NCI-H1048 (cell line): ENCODE measurements at places on chromosomes 2 and 18.

DNA sequence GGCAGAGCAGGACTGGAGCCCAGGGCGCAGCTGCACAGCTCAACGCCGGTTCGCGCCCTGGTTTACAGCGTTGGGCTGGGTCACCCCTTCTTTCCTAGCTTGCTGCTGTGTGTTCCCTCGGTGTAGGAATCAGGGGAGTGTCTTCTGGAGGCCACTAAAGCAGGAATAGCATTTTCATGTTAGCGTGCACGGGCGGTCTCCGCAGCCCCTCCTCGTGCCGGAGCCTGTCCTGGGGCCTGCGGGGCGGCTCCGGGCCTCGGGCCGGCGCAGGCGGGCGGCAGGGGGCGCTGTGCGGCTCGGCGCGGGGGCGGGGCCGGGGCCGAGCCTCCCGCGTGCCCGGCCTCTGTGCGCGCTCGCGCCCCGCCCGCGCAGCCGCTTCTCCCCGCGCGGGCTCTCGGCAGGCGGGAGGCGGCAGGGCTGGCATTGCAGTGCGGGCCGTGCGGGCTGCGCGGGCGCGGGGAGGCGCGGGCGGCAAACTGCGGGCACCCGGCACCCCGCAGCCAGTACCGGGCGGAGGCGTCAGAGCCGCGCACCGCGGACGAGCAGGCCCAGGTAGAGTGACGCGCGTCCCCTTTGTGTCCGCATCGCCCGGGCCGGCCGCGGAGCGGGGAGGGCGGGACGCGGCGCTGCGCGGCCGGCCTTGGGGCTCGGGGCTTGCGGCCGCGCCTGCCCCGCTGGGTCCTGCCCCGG, at the start of gene RNF144A:
TSS of gene RNF144A (plus strand) at position 342 of the 690 bp plus-strand sequence. CDS start 79,515 bp downstream, outside the sequence.
- DNase-seq: peak; percentile 27

DNA sequence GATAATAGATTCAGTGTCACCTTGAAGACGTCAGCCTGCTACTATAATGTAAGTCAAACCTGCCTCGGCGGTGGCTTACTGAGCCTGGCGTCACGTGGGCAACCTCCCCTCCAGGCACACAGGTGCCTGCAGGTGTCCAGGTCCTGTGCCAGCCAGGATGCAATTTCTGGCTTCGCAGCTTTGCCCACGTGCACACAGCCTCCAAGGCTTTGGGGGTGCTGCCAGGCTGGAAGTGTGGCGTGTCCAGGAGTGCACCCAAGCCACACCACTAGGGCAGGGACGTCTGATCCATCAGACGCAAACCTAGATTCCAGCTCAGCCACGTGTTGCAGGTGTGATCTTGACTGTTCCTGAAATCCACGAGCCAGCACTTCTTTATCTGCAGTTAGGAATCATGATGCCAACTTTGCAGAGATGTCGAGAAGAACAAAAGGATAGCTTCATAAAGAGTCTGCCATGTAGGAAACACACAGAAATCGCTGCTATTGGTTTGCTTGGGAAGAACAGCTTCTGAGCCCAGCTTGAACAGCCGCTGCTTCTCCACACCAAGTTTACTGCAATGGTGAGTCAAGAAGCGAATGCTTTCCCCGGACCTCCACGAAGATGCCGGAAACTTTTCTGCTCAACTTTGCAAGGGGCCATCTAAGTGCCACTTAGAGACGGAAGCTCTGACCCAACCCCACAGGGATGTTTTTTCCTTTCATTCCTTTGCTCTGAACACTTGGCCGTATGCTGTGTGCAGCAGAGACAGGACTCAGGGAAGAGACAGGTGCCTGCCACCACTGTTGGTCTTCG, 84.2 kb upstream of the SALL3 start:
- no peak for DNase-seq

DNA sequence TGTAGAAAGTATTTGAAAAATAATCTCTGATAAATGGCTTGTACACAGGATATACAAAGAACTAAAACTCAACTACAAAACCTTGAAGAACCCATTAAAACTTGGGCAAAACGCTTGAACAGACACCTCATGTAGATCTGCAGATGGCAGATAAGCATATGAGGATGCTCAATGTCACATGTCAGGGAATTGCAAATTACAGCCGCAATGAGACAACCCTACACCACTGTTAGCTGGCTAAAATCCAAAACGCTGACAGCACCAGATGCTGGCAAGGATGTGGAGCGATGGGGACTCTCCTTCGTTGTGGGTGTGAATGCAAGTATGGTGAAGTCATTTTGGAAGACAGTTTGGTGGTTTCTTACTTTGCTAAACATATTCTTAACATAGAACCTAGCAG, 53.7 kb downstream of the SNTG2 start:
- DNase-seq: no peak

DNA sequence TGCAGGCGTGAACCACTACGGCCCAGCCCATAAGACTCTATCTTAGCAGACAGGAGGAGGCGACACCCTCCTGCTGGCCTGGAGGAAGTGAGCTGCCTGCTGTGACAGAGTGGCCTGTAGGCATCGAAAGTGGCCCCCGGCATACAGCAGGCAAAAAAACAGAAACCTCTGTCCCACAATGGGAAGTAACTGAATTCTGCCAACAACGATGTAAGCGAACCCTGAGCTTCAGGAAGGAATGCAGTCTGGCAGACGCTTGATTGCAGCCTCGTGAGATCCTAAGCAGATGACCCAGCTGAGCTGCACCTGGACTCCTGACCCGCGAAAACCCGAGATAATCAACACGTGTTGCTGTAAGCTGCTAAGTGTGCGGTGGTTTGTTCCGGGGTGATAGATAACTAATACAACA, 13.6 kb downstream of the MRO start:
- no peak for DNase-seq

DNA sequence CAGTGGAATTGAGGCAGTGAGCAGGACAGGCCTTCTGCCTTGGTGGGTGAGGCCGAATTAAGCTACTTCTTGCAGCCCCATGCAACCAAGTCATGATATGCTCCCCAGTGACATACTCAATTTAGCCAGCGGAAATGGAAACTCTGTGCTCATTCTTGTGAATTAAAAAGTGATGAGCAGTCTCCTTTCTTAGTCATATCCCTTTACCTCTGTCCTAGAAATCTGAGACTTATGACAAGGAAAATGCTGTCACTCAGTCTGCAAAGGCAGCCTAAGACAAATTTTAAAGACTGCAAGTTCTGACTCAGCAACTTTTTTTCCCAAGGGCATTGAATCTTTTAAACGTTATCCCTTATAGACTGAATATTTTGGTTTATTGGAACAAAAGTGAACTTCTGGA, 218.2 kb downstream of the SH3BP4 start:
- DNase-seq: no peak

DNA sequence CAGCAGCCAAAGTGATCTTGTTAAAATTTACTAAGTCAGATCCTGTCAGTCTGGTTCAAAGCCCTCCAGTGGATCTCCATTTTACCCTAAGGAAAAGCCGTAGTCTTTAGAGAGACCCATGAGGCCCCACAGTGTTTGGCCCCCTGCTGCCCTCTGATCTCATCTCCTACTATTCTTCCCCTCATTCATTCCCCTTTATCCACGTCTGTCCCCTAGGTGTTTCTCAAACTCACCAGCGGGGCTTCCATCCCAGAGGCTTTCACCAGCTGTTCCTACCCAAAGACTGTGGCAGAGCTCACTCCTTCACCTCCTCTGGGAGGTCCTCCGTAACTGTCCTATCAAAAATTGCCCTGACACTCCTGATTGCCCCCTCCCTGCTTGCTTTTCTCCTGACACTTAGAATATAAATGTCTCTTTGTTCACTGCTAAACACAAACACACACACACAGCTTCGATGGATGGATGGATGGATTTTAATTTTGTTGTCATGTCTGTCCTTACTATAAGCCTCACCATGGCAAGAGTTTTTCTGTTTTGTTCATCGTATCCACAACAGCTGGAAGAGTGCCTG, 26.1 kb downstream of the LIMS1 start:
- DNase-seq: no peak

DNA sequence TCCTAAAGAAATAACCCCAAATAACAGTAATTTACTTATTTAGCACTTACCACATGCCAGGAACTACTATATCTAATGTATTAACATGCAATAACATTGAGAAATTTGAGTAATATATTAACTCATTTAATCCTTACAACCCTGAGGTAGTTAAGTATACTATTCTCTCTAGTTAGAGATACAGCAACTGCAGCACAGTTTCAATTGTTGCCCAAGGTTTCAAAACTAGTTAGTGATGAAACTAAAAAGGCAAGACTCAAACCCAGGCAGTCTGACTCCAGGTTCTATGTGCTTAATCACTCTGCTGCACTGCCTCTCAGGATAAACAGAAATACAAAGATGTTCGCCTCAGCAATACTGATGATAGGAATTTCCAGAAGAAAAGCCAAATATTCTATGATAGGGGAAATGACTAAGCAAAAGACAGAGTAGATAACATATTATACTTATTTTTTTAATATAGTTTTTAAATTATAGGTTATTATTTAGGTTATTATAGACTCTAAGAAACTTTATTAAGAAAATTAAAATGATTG, 88.0 kb downstream of the SS18 start:
- no peak for DNase-seq

DNA sequence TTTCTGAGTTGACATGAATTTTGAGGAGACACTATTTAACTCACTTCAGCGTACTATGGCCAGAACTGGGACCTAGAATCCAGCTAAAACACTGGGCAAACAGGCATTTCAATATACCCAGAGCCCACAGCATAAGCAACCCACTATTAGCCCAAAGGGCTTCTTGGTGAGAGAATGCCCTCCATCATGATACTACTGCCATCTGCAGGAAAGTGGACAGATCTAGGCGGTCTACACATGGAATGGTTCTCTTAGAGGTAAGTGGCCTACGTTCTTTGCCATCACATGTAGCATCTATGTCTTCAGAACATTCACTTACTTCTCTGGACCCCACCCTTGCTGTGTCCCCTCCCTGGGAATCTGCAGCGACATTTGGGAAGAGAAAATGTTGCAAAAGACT, 181.3 kb upstream of the LINC00305 start:
- no peak for DNase-seq

DNA sequence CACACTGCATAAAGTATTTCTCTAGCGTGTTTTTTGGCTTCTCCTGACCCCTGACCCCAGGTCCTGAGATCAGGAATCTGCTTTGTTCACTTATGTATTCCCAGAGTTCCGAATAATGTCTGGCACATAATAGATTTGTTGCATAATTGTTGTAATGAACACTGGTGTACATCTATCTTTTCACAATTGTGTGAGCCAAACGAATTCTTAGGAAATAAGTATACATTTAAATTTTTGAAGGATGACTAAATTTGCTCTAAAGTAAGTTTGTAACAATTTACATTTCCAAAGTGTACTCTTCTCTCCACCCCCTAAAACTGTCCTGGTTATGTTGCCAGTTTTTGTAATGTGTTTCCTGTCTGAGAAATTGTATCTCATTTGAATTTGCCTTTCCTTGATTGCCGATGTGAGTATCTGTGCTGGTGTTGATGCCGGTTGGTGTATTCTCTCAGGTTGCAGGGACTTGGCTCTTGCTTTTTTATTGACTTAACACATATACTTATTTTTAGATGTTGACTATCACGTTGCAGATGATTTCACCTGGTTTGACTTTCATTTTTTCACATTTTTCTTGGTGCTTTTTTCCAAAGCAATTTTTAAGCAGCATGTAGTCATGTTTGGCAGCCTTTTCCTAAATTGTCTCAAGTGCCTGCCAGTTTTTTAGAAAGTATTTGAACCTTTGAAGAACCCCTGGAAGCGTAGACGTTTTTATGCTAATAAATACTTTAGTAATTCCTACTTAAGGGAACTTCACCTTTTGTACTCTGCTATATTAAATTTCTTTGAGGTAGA, 16.1 kb upstream of the FARP2 start:
- DNase-seq: no peak

DNA sequence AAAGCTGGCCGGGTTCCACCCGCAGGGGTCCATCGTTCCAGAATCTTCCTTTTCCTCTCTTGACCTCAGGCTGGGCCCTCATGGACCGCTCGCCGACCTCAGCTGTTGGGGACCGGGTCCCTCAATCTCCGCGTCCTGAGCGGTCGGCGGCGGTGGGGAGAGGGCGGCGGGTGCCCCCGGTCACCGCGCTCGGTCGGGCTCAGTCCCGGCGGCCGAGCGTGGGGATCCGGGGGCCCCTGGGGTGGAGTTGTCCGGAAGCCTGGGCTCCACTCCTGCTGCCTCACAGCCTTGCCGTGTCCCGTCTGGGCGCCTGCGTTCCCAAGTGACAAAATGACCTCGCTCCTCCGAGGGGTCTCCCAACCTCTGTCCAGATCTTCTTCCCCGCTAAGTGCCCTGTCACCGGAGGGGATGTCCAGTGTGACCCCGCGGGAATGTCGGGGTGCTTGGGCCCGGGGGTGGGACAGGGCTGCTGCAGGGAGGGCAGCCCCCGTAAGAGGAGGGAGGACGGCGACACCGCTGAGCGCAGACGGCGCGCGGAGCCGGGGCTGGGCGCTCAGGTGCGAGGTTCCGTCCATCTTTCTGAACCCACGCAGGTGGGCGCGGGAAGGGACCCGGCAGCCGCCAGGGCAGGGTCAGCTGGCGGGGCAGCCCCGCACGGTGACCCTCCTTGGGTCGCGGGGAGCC, 16.0 kb upstream of the E2F6 start:
- DNase-seq: no peak

DNA sequence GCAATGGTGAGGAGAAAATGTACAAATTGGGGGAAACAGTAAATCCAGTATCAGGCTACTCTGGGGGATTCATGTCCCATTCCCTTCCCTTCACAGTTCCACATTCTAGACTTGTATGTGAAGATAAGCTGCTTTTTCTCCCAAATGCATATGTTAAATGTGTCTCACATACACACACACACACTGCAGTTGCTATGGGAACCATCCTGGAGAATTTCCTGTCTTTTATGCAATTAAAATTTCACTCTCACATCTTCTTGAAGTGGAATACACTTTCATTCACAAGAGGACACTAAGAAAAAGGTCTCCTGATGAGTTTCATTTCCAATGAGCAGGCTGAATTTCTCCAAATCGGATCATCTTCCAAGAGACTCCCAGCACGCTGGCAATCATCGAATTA, 366.0 kb downstream of the LRATD1 start:
- no peak for DNase-seq

- no peak for DNase-seq
Measured at GRCh38 chr2:21217442-21217841, 93.7 kb downstream of the TDRD15 start.

- DNase-seq: no peak
Measured at GRCh38 chr18:40413160-40413559, 1541.9 kb upstream of the PIK3C3 start.

DNA sequence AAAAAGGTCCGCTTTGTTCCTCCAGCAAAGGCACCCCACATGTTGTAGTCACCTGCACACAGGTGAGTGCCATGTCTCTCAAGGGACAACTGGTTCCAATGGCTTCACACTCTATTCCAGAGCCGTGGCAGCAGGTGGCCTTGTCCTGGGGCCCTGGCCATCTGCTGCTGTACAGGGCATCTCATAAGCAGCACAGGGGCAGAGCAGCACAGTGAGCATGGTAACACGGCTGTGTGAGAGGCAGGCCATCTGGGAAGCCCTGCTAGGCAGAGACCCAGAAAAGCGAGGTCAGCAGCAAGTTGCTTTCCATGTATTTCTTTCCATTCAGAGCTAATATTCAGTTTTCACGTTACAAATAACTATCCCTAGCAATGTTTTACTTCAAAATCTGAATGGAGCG, 54.7 kb downstream of the CMPK2 start:
- DNase-seq: no peak

GRCh38 chr2:86072271-86072858, 33.3 kb downstream of the POLR1A start:
- no peak for DNase-seq

GRCh38 chr2:139055202-139055601, 275.0 kb upstream of the NXPH2 start:
- DNase-seq: no peak
